Retina (tissue), 1 donor: ENCODE measurements at places on chromosomes 12 and 14.

GRCh38 chr14:79951572-79951971, 259.7 kb downstream of the DIO2 start:
- DNase-seq, result no peak

DNA sequence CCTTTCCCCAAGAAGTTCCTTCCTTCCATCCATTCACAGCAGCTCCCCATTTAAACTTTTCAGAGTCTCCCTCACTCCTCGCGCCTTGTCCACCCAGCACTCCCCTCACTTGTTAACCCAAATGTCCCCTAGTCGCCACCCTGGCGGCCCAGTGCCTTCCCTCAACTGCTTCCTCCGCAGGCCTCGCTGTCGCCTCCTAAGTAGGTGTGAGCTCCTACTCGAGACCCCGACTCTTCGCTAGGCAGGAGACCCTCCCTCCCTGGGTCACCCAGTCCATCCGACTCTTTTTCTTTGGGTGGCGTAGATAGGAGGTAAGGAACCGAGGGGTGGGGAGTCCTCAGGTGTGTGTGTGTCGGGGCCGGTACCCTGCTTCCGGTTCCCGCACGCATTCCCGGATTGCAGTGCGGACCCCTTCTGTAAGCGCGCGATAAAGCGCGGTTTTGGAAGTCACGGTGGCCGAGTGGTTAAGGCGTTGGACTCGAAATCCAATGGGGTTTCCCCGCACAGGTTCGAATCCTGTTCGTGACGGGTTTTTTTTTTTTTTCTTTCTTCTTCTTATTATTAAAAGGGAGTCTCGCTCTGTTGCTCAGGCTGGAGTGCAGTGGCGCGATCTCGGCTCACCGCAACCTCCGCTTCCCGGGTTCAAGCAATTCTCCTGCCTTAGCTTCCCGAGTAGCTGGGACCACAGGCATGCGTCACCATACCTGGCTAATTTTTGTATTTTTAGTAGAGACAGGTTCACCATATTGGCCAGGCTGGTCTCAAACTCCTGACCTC, 823 bp upstream of the SMARCC2 start:
- peak; percentile 97 for DNase-seq

- DNase-seq, result no peak
Observed at GRCh38 chr12:67498991-67499390, 149.6 kb upstream of the DYRK2 start.

DNA sequence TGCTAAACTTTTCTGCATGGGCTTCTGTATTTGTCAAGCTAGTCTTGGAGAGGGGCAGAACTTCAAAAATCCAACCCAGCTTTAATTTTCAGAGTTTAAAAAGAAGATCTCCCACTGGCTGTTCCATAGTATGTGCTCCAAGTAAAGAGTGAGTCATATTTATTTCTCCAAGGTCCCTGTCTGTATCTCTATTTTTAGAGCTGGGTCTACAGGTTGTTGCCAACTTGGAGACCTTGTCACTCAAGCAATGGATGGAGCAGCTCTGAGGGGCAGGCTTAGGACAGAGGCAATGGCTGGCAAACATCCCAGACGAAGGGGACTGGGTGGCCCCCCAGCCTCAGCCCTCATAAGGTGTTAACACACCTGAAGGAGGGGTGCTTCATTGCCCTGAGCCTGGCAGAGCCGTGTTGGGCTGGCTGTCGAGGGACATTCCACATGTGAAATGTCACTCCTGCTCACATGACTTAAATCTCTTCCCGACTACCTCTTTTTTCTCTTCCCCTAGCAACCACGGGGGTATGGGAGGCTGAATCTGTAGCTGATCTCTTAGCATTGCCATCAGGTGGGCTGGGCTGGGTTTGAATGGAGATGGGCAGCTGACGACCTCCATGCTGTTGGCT, 103.1 kb downstream of the SMOC1 start:
- no peak for DNase-seq

DNA sequence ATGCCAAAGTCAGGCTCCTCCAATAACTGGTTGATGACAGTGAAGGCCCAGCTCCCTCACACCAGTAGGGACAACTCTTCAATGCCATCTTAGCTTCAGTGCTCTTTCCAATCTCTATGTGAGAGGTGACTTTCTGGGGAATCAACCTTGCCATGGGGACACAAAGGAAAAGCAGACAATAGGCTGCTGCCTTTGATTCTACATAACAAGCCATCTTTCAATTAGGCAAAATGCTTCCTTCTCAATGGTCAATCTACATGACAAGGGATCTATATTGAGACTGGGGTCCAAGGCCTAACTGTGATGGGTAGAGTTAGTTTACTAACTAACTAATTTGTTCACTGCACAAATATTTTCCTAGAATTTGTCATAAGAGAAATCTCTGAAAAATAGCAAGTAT, 1417.5 kb upstream of the SEL1L start:
- no peak for DNase-seq

DNA sequence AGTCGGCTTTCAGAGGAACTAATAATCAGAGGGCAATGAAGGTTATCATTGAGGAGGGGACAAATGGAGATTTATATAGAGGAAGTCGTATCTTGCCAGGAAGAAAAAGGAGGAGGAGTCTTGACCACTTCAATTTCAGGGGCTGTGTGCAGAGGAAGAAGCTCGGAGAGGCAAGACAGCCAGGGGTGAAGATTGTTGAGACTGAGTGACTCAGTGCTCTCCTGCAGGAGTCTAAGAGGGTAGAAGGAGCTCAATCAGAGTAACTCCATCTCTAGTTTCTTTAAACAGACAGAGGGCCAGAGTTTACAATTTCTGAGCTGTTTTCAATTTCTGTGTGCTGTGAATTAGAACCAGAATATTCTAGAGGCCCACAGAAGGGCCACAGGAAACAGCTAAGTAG, 439.3 kb upstream of the PRICKLE1 start:
- DNase-seq, result no peak

DNA sequence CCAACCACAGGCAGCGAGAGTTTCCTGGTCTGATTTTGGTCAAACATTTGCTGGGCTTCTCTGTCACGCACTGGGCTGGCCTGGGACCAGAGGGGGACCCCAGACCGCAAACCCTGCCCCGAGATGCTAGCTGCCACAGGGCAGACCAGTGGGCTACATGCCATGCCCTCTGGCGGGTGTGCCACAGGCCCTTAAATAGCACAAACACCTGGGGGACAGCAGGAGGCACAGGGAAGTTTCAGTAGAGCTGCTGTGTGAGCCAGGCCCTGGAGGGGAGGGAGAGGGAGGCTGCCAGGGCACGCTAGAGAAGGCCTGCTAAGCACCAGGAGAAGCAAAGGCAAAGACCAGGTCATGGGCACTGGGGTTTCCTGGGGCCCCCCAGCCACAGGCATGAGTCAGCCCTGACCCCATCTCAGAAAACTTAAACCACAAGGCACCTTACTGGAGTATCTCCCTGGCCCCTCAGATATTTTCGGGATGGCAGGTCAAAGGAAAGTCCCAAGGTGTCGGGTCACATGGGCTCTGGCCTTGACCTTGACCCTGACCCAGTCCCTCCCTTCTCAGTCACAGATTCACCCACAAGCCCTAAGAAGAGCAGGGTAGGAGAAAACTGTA, 29.2 kb downstream of the ITPK1 start:
- no peak for DNase-seq

GRCh38 chr12:106234449-106234848, 13.4 kb downstream of the CKAP4 start:
- no peak for DNase-seq
